ENCODE measurements at places on chromosomes 16 and 17.

DNA sequence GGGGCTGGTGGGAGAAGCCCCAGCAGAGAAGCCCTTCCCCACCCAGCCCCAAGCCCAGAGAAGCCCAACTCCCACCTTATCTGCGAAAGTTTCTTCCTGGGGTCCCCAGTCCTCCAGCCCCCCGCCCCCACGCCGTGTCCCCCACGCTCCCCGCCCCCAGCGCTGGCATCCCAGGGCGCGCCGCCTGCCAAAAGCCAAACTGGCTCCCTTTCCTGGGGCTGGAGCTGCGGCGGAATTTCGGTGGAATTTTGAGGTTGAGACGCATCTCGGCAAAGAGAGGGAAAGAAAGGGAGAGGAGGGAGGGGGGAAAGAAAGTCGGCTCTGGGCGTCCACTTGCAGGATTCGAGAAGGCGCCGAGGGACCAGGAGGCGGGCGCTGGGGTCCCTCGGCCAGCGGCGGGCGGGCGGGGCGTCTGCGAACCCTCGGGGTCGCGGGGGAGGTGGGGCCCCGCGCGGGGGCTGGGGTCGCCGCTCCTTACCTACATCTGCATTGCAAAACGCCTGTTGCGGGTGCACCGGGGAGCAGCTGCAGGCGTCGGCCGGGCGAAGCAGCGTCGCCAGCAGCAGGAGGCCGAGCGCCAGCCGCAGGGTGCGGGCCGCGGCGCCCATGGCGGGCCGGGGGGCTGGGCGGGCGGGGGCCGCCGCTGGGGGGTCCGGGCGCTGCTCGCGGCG, 571 bp downstream of the TIMP2 start:
- DNase-seq: no peak

- no peak for DNase-seq
These were observed 24.3 kb upstream of the ZFPM1 start for GRCh38 chr16:88428616-88429386.

DNA sequence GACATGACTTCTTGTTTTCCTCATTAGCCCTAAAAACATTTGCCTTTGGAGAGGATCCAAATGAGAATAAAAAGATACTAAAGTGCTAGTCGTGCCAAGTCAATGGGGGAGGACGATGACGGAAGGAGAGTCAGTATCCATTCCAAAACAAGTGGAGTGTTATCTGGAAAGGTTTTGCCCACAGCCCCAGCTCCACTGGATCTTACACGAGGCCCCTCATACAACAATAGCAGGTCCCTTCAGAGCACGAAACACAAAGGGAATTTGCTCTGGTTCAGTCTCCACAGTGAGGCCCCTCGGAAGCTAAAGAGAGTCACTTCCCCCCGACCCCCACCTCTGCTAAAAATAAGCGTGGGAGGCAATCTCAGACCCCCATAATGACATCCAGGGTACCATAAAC, 496.9 kb upstream of the ZFHX3 start:
- DNase-seq: no peak

DNA sequence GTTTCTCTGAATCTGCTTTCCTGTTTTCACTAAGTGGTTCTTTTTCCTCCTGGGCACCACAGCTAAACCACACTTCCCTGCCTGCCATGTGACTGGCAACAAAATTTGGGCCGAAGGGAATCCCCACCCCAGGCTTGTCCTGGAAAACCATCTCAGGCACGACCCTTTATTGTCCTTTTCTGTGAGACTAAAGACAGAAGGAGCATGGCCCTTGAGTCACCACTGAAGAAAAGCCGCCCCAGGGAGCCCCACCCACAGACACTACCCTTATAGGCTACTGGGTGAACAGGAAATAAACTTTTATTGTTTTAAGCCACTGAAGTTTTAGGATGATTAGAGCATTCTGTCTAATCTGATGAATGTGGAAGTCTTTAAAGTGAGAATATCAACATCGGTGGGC, 88.6 kb upstream of the BRD7 start:
- no peak for DNase-seq

DNA sequence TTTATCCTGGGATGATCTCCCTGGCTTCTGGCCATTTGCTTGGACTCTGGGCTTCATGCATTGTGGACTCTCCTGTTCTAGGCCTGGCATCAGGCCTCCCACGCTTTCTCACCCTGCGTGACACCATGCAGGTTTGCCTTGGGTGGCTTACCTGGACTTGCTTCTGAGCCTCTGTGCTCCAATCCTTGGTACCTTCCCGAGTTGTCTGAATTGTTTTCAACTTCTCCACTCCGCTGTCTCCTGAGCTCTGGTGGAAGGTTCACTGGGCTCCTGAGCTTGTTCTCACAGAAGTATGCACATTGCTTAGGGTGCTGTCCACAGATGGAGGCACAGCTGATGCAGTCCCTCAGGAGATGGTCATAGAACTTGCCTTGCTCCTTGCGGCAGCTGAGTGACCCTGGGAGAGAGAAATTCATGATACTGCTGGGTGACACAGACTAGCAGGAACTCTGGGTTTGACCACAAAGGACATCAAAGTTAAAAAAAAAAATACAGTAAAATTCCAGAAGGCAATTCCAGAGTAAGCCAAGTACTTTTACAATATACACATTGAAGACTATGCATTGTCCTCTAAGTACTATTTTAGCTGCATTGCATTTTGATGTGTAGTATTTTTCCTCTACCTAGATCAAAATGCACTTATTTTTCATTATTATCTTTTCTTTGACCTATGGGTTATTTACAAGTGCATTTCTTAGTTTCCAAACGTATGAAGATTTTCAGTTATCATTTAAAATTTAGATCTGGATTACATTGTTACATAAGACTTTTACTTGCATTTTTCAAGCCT, 23.1 kb downstream of the TNFRSF13B start:
- no peak for DNase-seq

DNA sequence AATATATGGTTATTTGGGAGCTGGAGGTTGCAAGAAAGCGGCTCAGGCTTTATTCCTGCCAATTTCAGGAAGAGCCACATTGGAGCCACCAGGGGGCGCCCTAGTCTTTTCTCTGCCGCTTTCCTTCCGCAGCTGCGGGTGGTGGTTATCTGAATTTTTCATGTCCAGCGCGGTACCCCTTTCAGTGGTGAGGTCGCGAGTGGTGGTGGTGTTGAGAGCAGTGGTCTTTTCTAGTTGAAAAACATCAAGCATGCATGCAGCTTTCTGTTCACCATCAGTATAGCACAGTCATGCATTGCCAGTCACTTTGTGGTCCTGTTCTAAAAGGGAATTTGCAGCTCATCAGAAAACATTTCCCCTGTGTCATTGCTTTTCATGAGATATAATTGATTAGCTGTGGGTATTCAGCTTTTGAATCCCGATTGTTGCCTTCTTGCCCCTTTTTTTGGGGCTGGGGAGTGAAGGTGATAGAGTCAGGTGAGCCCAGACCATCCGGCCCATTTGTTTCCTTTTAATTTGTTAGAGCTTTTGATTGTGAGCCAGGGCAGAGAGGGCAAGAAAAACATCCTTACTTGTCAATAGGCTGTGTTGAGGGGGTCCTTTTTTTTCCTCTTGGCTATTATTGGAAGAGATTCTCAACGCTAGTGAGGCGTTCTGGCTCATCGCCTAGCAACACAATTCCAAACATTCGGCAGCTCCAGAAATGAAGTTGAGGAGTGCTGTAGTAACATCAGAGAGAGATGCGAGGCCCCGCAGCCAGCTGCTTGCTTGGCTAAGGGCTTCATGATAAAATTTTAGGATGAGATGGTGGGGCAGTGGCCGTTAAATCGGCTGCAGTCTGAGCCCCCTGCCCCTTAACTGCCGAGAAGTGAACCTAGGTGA, 119.0 kb downstream of the SNX29 start:
- no peak for DNase-seq

DNA sequence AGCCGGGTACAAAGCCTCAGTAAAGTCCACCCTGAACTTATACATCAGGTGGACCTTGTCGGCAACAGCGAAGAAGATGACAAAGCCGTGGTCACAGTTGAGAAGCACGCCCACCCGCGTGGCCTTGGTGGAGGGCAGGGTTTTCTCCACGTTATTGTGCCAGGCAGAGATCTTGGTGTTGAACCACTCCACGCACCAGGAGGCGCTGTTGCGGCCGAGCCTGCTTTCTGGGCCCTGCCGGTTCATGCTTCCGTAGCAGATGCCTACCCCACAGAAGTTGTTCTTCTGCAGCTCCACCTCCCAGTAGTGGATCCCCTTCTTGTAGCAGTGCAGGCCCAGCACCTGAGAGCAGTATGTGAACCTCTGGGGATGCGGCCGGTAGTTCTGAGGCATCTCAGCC, 22.1 kb downstream of the TRIM25 start:
- DNase-seq: no peak

- DNase-seq: no peak
These were observed 73.9 kb upstream of the ASIC2 start for GRCh38 chr17:33366960-33367359.

DNA sequence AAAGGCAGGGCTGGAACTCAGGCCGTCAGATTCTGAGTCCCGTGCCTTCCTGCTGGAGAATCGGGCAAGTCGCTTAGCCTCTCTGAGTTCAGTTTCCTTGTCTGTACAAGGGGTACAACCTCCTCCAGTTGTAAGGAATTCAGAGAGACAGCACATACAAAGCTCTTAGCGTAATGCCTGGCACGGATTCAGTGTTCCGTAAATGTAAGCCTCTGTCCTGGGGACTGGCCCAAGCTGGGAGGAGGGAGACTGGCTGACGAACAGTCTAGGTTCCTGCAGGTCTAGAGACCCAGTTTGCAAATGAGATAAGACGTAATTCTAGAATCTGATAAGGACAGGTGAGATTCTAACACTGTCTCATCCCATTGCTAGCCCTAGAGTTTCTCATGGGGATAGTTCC, 9.9 kb downstream of the METTL22 start:
- DNase-seq: no peak

DNA sequence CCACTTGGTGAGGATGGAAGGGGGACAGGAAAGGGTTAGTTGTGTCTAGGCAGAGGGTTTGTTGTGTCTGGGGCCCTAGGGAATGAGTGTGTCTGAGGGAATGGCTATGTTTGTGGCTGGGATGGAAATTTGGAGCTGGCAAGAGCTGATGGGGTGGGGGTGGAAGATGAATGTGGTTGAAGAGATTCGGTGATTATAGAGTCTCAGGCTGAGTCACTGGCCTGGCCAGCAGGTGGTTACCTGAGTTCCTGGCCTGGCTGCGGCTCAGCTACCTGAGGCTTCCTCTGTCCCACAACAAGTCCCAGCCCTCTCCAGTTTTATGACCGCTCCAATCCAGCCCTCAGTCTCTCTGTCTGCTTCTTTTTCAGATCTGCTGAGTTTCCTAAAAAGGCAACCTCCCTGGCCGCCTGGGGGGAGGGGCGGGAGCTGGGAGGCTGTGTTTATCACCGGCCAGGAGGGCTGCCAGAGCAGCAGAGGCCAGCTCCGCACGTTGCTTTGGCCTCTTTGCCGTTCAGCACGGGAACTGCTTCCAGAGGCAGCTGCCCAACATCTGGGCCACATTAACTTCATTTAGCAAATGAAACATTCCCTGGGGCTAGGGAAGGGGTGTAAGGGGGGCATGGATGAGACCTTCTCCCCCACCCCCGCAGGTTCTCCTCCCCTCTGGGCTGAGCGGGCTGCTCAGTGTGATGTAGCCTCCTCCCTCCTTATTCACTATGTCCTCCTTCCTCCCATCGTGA, 21.8 kb downstream of the ITGB3 start:
- no peak for DNase-seq

DNA sequence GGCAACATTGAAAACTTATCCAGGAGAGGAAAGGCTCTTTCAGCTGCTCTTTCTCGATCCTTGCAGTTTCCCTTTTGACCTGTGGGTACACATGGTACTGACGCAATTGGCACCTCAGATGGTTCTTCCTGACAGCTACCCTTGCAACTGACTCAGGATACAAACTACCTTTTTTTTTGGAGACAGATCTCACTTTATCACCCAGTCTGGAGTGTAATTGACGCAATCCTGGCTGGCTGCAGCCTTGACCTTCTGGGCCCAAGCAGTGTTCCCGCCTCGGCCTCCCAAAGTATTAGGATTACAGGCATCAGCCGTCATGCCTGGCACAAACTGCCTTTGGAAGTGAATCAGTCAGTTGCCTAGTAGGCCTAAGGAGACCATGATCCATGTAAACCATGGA, 607.2 kb downstream of the WWOX start:
- no peak for DNase-seq

DNA sequence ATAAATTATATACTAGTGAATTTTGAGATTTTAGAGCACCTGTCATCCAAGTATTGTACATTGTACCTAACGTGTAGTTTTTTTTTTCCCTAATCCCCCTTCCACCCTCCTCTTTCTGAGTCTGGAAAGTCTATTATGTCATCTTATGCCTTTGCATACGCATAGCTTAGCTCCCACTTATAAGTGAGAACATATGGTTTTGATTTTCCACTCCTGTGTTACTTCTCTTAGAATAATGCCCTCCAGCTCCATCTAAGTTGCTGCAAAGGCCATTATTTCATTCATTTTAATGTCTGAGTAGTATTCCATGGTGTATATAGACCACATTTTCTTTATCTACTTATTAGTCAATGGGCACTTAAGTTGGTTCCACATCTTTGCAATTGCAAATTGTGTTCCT, 177.0 kb upstream of the C16orf82 start:
- DNase-seq: no peak

- DNase-seq: no peak
These were observed 19.1 kb upstream of the ZNF594 start for GRCh38 chr17:5210614-5211252.

- no peak for DNase-seq
These were observed 83.5 kb upstream of the RPL38 start for GRCh38 chr17:74119965-74120364.

- DNase-seq: no peak
These were observed 3.8 kb upstream of the CRYM start for GRCh38 chr16:21281698-21282389.

DNA sequence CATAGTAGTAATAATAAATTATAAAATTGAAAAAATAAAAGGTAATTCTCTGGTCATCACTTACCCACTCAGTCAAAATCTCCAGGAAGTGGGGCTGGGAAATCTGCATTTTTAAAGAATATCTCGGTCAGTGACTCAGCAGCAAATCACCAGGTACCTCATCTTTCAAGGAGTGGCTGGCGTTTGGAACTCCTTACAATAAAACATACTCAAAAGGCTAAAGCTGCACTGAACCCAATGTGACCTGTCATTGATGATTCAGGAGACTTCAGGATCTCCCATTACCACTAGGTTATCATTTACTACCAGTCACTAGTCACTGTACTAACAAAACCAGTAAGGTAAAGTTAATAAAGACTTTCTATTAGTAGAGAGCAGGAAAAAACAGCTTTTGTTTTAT, 21.5 kb upstream of the RFFL start:
- no peak for DNase-seq

- DNase-seq: no peak
These were observed 290.2 kb upstream of the IRX3 start for GRCh38 chr16:54576785-54577184.
